ENCODE measurements at places on chromosomes 2 and 18.

GRCh38 chr18:29305516-29305915, 1128.6 kb upstream of the CDH2 start:
- no peak for DNase-seq

GRCh38 chr18:73979742-73980141, 167.9 kb downstream of the FBXO15 start:
- no peak for DNase-seq

- DNase-seq: no peak
These were observed 68.8 kb upstream of the PIK3C3 start for GRCh38 chr18:41886126-41886807.

- DNase-seq: no peak
These were observed 13.1 kb downstream of the PPP3R1 start for GRCh38 chr2:68238955-68239822.

GRCh38 chr2:80149991-80150390, 154.6 kb downstream of the LRRTM1 start:
- DNase-seq: no peak

DNA sequence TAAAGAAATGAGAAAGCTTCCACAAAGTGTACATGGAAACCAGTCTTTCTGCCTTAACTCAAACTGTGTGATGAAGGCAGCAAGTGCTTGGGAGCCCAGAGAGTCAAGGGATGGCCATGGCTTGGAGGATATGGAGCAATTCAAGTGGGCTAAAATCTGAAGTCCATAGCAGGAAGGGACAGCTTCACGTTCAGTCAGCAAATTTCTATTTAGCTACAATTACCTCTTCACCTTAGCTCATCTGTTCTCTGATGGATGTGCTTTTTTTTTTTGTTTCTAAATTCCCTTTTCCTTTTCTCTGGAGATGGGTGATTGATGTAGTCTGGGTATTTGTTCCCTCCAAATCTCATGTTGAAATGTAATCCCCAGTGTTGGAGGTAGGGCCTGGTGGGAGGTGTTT, 4.9 kb upstream of the IL1A start:
- no peak for DNase-seq

All from GM10248 (cell line).